GF-D8 (cell line): ENCODE measurements at places on chromosomes 11 and 22.

- no peak for DNase-seq
Observed at GRCh38 chr11:118321386-118322082, 17.0 kb downstream of the CD3E start.

GRCh38 chr22:33062361-33062760, 4.2 kb upstream of the SYN3 start:
- no peak for DNase-seq

DNA sequence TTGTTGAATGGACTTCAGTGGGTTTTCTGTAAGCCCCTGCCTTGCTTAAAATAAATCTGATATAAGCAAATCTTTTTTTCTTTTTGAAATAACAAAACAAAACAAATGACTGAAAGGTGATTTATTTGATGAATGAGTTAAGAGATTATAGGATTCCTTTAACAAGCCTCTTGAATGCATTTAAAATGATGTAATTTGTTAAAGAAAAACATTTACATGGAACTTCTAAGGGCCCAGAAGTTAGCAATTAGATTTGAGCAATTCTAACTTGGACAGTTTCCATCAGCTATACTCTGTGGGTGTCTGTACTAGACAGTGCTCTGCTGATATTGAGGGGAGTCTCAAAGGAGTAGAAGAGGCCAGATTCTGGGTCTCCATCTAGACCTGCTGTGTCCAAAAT, 143.5 kb upstream of the RAG2 start:
- no peak for DNase-seq

DNA sequence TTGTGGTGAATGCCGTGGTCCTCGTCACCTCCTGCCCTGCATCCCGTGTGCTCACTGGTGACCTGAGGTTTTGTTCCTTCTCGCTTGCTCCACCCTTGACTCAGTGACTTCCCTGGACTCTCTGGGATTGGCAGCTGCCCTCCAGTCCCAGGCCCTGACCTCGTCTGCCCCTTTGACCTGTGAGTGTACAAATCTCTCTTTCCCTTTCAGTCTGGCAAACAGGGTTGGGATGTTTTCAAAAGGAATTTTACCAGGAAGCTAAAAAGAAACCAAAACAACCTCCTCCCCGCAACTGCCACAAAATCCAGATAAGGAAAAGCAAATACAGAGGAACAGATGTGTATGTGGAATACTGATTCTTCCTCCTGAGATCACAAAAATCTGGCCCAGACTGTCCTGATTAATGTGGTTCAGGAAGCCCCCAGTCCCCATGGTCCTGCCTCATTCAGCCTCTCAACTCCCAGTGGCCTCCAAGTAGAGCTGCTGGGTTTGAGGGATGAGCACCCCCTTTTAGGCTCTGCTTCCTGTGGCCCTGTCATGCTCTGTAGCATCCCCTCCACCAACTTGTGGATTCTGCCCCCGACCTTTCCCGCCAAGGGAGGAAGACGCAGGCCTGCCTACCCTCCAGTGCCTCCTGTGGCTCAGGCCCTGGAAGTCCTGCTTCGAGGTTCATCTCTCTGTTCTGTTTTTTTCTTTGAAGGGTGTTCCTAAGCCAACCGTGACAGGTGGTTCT, 15.2 kb downstream of the ROBO4 start:
- DNase-seq, result no peak

GRCh38 chr11:36153551-36153950, 135.7 kb downstream of the COMMD9 start:
- no peak for DNase-seq

DNA sequence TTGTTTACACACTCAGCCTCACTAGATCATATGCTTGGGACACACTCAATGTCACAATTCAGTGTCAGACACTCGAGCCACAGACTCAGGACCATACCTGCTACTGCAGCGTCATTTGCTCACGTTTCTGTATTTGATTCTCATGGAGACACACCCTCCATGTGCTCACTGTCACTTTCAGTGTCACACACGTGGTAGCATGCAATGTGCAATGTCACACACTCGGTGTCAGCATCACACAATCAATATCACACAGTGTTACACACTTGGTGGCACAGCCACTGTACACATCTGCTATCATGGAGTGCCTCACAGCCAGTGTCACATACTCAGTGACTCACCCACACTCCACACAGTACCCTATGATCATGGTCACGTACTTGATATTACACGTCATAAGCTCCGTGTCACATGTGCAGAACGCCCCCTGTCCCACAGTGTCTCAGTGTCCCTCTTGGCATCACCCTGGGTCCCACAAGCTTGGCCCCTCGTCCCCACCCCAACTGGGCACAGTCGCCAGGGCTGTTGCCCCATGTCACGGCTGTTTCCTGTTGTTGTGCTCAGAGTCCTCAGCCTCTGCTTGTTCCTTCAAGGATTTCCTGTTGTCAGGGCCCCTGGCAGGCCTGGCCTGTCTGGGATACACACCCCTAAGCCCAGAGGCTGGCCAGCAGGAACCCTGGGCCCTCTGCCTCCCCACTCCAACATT, 49.6 kb downstream of the PDE2A start:
- DNase-seq, result no peak

DNA sequence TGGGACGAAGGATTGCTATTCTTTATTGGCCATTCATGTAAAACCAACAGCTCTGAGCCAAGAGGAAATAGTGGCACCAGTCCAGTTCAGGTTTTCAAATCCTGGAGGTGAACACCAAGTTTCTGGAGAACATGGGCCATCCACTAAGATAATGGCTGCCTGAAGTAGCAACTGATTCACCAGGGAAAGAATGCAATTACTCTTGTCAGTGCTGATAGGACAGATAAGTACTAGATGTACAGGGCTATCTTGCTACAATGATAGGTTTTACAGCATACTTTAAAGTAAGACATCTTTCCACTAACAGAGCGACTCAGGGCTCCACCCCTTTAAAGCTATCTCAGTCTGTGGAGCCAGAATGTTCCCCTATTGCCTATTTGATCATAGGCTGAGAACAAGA, 36.8 kb upstream of the APOA1 start:
- DNase-seq, result no peak

GRCh38 chr11:33191467-33191866, 30.2 kb upstream of the CSTF3 start:
- DNase-seq, result no peak

GRCh38 chr11:76524919-76525318, 80.1 kb downstream of the EMSY start:
- DNase-seq, result no peak

GRCh38 chr11:123196060-123196714, 1.1 kb upstream of the CLMP start:
- DNase-seq, result no peak

GRCh38 chr11:134756811-134757540, 344.9 kb upstream of the B3GAT1 start:
- DNase-seq, result no peak

- DNase-seq, result no peak
Observed at GRCh38 chr11:6229911-6230310, 4.5 kb downstream of the FHIP1B start.

GRCh38 chr11:44167046-44167445, 71.6 kb downstream of the EXT2 start:
- DNase-seq, result no peak

DNA sequence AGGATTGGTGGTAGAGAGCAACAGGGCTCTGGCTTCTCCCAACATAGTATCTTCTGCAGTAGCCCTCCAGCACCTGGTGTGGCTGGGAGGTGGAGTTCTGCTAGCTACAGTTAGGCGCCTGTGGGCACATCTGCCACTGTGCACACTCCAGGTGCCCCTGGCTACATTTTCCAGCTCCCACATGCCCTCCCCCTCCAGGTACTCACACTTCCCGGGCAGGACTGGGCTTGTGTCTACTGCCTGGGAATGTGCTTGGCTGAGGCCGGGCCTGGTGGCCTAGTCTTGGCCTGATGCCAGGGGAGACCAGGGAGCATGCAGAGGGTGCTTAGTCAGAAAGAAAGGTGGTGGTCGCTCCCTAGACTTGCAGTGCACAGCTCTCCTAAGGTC, 15.8 kb downstream of the PHLDB1 start:
- no peak for DNase-seq

- no peak for DNase-seq
Observed at GRCh38 chr11:125111001-125111342, 454 bp downstream of the TMEM218 start.

GRCh38 chr11:105823495-105824033, 198.5 kb downstream of the MSANTD4 start:
- no peak for DNase-seq

DNA sequence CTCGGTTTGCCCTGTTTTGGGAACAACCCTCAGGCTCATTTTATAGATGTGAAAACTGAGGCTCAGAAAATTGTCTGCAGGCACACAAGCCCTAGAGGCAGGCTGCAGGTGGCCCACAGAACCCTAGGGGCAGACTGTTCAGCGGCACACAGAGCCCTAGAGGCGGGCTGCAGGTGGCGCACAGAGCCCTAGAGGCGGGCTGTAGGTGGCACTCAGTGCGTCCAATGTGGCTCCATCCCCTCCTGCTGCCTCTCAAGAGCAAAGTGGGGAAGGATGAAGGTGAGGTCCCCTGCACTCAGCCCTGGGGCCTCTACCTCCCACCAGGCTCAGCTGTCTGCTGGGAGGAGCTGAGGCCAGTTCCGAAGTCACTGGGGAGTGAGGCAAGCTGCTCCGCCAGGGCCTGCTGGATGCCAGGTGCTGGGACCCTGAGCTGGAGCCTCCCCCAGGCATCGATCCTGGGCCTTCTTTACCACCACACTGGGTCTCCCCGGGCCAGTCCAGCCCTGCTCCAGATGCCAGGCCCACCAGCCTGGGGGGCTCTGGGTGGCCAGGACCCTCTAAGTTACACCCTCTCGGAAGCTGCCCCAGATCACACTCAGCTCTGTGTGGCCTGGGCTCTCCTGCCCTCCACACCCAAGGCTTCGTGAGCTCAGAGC, 2.3 kb downstream of the ACY3 start:
- peak; percentile 52 for DNase-seq

GRCh38 chr11:36257351-36257750, 31.9 kb downstream of the COMMD9 start:
- DNase-seq, result no peak

- DNase-seq, result no peak
Observed at GRCh38 chr22:17235149-17235655, 16.0 kb upstream of the ADA2 start.

DNA sequence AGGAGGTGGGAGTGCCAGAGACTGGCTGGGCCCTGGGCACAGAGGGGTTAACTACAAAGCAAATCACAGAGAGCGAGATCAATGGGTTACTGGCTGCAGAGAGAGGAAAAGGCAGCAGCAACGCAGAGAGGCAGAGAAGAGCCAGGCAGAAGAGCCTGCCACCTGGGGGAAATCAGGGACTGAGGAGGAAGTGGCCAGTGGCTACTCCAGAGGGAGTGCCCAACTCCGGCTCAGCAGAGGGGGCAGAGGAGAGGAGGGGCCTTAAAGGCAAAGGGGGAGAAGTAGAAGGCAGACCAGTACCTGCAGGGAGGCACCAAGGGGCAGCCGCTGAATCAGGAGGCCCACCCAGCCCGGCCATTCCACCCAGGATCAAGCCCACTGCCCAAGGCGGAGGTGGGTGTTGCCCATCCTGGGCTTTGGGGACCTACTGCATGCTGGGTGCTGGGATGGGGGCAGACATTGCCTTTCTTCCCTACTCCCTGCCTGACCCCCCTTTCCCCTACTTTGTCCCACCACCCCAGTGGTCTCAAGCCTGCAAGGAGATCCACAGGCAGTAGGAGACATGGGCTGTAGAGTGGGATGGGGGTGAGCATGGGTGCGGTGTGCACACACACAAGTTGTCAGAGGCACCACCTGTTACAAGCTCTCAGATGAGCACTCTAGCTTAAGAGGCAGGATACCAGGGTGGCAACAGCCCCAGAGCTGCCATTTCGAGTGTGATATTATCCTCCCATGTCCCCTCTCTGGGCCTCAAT, 926 bp upstream of the GALR3 start:
- no peak for DNase-seq

- DNase-seq, result no peak
Observed at GRCh38 chr11:129644326-129644725, 171.3 kb upstream of the TMEM45B start.

DNA sequence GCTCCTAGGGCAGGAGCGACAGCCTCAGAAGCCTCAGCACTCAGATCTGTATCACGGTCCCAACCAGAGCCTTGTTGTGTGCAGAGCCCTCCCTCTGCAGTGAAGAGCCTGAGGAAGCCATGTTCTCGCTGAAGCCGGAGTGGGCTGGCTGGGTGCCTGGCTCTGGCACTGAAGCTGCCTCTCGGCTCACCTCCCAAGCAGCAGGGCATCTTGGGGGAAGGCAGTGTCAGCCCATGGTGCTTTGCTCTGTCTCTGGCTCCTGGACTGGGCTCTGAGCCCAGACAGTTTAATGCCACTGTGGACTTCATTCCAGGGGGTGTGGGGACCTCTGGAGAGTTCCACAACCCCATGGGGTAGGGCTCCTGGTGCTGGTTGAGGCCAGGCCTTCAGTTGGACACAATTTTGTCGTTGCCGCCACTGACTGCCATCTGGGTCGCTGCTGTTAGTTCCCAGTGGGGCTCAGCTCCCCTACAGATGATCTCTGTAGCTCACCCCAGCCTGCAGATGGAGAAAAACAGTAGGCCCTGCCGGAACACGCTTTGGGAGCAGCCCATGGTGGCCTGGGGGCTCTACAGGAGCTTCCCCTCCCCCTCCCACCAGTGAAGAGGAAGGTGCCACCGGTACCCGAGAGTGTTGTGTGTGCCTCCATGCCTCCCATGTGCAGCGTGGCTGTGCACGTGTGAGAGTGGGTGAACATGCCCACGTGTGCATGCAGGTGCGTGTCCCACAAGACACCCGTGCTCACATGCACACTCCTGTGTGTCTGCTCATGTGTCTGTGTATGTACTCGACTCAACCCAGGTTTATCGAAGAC, 86.5 kb upstream of the B3GAT1 start:
- DNase-seq, result no peak

GRCh38 chr11:65383778-65384177, 1.3 kb upstream of the SLC25A45 start:
- DNase-seq, result no peak

DNA sequence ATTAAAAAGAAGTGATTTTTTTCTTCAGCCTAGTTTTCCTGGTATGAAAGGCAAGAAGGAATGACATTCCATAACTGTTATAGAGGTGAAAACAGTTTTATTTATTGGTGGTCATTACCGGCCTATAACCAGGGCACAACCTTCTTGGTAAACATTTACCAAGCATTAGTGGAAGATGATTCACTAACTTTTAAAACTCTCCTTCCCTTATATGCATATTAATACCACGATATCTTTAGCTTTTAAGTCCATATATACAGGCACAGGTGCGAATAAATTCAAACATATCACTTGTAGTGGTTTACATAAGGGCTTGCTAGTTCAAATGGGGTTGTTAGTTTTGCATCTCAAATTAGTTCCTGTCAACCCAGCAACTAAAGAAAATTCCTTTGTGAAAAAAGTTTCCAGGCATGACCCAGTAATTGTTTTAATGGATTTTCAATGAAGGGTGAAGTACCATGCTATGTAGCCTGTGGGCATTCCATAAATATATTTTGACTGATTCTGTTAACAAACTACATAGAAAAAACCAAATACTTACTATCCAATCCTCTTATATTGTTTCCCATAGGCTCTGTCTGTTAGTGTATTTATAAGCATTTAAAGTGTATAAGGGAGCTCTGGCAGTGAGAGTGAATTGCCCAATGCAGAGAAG, 30.6 kb upstream of the ROBO3 start:
- DNase-seq, result no peak

DNA sequence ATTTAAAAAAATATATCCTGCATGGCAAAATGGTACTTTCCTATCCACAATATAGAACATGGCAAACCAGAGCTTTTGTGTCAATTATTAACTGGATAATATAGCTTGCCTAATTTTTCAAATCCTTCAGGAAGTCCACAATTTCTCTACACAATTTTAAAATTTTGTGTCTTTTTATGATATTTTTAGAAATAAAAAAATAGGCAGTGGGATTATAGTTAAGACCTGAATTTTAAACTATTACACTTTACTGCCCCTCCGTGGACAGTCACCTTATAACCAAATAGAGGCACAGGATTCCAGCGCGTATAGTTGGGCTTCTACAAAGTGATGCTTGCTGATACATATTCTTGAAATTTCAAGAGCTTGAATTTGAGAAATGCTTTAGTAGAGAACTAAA, 2.1 kb upstream of the DMC1 start:
- no peak for DNase-seq
